Memory B cell (primary cell): ENCODE measurements at places on chromosomes 12 and 14.

GRCh38 chr14:68230950-68231717 is 411.6 kb downstream of the RAD51B start:
- DNase-seq = no peak

- DNase-seq = no peak
These were observed 22.2 kb downstream of the NR2C1 start for GRCh38 chr12:95051241-95051640.

DNA sequence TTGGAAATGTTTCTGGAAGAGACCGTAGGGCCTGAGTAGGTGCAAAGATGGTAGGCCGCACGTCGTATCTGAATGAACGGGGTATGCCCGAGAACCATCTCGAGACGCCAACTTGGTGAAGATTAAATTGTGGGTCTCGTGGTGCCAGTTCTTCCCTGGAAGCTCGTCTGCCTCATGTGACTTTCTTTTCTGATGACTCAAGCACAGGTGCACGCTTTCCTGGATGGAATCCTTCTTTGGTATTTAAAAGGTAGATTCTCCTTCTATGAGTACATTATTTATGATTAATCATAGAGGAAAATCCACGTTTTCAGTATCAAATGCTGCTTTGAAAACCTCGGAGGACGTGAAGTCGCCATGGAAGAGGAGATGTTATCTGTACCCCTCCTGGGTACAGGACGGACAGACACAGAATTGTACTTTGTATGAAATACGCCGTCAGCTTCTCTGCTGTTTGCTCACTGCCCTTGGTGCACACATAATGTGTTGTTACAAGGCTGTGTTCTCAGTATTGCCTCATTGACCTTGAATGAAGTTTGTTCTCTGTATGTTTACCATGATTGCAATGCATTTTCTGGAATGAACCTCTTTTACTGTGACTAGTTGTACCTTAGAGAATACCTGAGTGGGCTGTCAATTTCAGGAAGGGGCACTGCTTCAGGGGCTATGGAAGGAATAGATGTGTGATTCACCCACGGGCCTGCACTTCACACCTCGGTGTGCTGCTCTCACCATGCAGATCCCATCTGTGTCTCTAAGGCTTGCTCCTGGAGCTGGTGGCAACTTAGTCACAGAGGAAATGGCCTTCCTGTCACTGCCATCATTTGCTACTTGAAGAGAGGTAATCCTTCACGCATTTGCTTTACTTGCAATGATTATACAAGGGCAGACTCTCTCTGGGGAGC is 137.3 kb upstream of the RTL1 start:
- DNase-seq = no peak

- DNase-seq = no peak
These were observed 15.8 kb downstream of the WNT5B start for GRCh38 chr12:1644534-1645438.

GRCh38 chr12:55469291-55469690 is 647 bp downstream of the OR6C70 start:
- no peak for DNase-seq

- no peak for DNase-seq
These were observed 43.0 kb upstream of the LRRC10 start for GRCh38 chr12:69653703-69654102.

GRCh38 chr12:118377884-118378470 is 1.6 kb downstream of the SUDS3 start:
- DNase-seq = peak; percentile 80
